ENCODE measurements at places on chromosomes 3 and 15.

- DNase-seq, result peak; percentile 64
Measured at GRCh38 chr3:133578548-133579191, 5.2 kb downstream of the CDV3 start.

GRCh38 chr15:59074607-59075006, 30.3 kb upstream of the CCNB2 start:
- no peak for DNase-seq

DNA sequence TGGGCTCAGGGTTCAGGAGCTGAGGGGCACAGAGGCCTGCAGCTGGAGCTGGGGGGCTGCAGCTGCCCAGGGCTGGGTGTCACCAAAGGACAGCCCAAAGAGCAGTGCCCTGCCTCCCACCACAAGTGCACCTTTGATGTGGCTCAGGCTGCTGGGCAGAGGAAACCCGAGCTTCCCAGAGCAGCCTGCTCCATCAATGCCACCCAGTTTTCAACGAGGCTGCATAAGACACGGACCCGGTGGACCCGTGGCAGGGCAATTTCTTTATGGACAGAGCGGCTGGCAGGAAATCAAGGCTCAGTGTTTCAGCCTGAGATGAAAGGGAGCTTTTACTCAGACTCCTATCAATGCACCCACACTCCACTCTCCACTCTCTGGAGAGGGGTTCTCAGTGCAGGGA, 18.7 kb downstream of the SEMA5B start:
- no peak for DNase-seq

DNA sequence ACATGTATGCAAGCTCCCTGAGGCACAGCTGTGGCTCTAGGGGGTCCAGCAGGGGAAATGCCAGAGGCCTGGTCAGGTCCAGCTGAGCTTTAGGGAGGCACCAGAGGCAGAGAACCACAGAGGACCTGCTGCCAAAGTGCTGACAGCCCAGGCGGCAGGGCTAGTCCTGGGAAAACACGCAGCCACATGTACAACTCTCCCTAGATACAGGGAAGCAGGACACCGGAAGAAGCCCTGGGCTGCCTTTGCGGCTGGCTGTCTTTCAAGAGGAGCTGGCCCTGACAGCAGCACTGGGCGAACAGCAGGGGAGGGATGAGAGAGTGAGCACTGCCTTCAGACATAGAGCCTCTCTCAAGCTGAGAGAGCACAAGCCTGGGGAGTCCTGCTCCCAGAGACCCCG, 40.7 kb downstream of the RFT1 start:
- no peak for DNase-seq

DNA sequence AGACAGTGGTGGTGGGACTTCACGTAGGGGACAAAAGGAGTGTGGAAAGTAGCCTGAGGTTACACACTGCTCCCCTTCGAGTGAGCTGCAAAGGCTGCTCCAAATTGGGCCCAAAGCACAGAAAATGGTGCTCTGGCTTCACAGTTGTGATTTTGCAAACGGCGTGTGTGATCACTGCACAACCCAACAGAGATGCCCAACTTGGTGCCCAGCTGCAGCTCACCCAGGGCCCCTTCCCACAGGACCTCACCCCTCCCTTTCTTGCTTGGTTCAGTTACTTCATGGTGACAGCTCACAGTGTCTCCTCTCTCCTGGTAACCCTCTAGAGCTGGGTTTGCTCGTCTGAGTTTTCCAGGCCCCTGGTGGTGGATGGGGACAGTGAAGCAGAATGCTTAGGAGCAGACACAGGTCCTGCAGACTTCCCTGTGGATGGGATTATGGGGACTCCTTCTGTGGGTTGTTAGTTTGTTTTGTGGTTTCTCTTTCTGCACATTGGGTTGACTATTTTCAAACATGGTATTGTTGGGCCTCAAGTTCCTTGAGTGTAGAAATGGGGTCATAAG, 98.3 kb downstream of the TOP2B start:
- DNase-seq, result no peak

- DNase-seq, result no peak
Measured at GRCh38 chr3:27714146-27714526, 8.0 kb downstream of the EOMES start.

DNA sequence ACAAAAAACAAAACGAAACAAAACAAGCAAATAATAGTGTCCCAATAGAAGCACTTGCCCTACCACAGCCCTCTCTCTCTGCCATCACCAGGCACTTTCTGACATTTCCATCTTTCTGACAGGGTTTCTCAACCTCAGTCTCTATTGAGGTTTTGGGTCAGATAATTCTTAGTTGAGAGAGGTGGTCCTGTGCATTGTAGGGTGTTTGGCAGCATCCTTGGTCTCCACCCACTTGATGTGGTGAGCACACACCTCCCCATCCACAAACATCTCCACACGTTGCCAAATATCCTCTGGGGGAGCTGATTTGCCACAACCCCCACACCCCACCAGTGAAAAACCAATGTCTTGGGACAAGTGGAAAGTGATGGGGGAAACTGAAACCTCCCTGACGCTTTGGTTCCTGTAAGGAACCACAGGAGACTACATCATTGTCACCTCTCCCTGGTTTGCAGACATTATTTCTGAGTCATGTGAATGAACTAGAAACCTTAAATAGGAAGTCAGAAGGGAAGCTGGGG, 733.7 kb upstream of the CFAP20DC start:
- no peak for DNase-seq

- no peak for DNase-seq
Measured at GRCh38 chr3:115325539-115325938, 178.5 kb upstream of the ZBTB20 start.

DNA sequence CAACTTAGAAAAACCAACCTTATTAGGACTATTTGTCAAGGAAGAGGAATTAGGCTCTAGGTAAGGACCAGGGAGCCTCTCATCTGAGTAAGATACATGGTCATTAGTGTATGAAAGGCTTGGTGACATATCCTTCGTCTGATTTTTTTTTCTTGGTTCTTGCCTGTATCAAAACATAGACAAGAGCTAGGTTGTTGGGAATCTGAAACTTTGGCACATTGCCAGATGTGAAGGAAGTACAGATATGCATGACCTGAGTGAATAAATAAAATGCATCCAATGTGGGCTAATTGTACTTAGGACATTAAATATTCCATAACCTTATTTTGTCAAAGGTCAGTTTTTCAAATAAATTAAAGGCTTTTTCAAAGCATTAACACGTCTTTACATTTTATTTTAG, 151.8 kb downstream of the SYNPR start:
- DNase-seq, result no peak

- DNase-seq, result no peak
Measured at GRCh38 chr3:22373182-22373581, 622.2 kb upstream of the ZNF385D start.

DNA sequence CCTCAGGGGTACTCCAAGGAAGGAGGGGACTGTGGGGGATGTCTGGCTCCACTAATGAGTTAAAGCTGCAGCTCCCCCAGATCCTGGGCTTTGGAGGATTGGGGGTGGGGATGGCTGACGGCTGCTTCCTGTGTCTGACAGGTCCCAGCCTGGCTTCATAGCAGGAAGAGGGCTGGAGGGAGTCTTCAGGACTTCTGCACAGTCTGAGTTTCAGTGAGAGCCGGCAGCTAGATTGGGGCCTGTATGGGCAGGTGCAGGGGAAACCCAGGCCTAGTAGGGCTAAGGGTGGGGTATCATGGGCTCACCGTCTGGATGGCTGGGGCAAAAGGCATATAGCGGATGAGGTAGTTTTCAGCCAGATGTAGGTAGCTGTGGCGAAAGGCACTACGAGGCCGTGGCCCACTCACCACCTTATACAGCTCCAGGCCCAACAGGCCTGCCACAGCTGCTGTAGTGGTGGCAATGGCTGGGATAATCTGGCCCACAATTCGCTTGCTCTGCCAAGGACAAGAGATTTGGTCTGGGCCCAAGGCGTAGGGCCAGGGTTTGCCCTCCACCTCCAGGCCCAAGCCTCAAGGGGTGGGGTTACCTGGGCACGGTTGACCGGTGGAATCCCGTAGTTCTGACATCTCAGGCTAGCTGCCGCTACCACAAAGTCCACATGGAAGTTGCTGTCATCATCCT, 4.5 kb downstream of the INKA1 start:
- no peak for DNase-seq

DNA sequence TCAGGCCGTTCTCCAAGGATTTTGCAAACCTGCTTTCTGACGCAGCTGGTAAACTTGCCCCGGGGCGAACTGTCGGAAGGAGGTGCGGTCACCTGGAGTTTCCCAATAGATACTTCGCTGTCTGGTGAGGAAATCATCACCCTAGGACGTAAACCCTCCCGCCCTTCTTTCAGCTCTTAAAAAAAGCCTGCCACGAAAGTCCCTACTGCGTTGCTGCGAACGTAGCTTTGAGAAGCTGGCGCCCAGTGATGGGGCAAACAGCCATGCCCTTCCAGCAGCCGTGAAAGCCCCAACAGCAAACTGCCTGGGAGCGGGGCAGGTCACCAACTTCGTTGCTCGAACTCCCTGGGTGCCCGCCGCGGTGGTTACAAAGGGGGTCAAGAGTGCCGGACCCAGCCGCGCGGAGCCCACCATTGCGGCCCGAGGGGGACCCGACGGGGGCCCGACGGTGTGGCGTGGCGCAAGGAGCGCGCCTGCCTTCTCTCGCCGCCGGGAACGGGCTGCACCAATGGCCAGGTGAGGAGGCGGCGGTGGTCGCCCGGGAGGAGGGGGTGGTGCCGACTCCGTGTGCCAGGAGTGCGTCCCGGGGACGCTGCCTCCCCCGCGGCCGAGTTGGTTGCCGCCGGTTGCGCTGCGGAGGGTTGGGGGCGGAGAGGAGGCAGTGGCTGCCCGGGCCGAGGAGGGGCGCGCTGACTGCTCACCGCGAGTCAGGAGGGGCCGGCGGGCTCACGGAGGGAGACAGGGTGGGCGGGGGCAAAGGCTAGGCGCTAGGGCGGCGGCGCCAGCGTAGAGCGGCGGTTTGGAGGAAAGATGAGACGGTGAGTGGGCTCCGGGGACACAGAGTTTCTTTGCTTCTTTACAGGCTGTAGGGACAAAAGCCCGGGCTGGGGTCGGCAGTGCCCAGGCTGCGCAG, at the start of gene PHLDB2:
PHLDB2 (plus strand) TSS at position 205 of the 913 bp plus-strand sequence. CDS start 24,813 bp downstream, outside the sequence.
- DNase-seq, result peak; percentile 66

DNA sequence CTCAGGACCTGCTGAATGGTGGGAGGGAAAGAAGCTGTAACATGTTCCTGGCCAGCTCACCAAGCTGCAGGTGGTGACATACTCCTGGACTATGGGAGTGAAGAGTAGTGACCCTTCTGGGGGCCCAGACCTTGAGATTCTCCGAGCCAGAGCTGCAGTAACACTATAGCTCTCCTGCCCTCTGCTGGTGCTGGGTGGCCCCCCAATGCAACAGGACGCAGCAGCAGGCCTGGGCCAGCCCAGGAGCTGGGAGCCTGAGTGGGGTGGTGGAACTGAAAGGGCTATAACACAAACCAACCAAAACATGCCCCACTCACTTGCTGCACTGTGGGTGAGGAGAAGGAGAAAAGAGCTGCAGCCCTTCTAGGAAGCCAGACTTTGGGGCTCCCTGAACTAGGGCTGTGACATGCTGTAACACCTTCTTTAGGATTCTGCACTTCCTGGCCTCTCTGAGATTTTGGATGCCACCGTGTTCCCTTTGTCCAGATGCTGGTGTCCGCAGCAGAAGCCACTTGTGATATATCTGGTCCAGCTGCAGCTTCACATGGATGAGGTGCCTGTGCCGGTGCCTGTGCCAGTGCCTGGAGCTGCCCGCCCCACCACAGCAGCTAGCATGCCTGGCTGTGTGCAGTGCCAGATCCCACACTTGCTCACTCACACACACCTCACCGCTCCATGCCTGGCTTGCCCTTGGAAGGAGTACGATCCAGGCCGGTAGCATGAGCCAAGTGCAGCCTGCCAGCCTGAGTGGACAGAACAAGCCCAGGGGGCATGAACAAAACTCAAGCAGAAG, 636.8 kb upstream of the KCNMB2 start:
- DNase-seq, result no peak
